Hepatocyte (in vitro differentiated cells): ENCODE measurements at places on chromosomes 3 and 15.

DNA sequence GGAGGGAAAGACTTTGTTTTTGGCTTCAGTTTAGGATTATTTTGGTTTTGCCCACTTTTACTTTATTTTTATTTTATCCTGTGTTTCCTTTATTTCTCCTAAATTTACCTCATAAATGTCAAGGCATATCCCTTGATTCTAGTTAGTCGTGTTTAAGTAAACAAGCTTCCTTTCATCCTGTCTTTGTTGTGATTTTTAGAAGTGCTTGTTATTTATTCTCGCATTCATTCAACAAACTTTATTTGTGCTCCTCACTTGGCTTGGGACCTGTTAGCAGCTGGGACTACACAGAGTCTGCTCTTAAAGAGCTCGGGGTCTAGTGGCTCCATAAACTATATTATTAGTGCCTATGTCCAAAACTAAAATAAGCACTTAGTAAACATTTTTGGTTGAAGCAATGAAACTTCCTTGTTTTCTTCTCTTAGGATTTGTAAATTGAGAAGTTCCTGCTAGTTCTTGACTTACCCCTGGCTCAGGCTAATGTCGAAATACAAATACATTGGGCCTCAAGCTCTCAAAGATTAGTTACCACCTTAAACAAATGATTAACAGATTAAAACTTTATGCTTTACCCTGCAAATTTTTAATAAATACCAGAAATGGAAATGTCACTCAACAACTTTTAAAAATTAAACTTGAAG lies 19.0 kb upstream of the DMXL2 start:
- H3K4me3 ChIP-seq = no peak overlapping the region
- H3K4me1 ChIP-seq = peaks cover 10% of the 10 kb centered on the region
- H3K36me3 ChIP-seq = no peaks in the 10 kb centered on the region

DNA sequence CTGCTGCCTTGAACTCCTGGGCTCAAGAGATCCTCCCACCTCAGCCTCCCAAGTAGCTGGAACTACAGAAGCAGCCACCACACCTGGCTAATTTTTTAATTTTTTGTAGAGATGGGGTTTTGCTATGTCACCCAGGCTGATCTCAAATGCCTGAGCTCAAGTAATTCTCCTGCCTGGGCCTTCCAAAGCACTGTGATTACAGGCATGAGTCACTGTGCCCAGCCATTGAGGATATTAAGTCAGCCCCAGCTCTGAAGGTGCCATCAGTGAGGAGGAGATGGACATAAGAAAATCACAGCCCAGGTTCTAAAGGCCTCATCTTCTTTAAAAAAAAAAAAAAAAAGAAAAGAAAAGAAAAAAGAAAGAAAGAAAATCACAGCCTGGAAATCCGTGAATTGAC lies 26.6 kb upstream of the PSTPIP1 start:
- H3K27me3 ChIP-seq = no peaks in the 10 kb centered on the region
- no peak overlapping the region for H3K27ac ChIP-seq
- H3K36me3 ChIP-seq = no peaks in the 10 kb centered on the region
- no peak for DNase-seq

GRCh38 chr15:57026016-57026592 lies 107.7 kb downstream of the TCF12 start:
- H3K4me3 ChIP-seq = no peak overlapping the region
- no peaks in the 10 kb centered on the region for H3K36me3 ChIP-seq
- peak overlapping the region; percentile 31 for H3K27ac ChIP-seq
- H3K4me1 ChIP-seq = peaks cover 2% of the 10 kb centered on the region

GRCh38 chr3:171160325-171160724 lies 133.8 kb upstream of the SLC2A2 start:
- H3K36me3 ChIP-seq = no peaks in the 10 kb centered on the region
- H3K4me3 ChIP-seq = no peak overlapping the region
- no peaks in the 10 kb centered on the region for H3K27me3 ChIP-seq
- no peak overlapping the region for H3K27ac ChIP-seq
- H3K4me1 ChIP-seq = no peaks in the 10 kb centered on the region

DNA sequence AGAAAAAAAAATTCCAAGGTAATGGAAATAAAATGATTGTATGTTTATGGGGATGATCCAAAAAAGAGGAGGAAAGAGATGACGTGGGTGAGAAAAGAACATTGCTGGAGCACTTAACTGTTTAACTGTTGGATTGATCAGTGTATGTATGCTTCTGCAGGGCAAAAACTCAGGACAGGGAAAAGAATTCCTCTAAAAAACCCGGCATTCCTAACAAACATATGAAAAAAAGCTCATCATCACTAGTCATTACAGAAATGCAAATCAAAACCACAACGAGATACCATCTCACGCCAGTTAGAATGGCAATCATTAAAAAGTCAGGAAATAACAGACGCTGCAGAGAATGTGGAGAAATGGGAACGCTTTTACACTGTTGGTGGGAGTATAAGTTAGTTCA lies 1.6 kb upstream of the PHLDB2 start:
- no peaks in the 10 kb centered on the region for H3K36me3 ChIP-seq
- H3K27me3 ChIP-seq = no peaks in the 10 kb centered on the region
- peaks cover 9% of the 10 kb centered on the region for H3K4me1 ChIP-seq
- DNase-seq = no peak
- H3K27ac ChIP-seq = no peak overlapping the region

DNA sequence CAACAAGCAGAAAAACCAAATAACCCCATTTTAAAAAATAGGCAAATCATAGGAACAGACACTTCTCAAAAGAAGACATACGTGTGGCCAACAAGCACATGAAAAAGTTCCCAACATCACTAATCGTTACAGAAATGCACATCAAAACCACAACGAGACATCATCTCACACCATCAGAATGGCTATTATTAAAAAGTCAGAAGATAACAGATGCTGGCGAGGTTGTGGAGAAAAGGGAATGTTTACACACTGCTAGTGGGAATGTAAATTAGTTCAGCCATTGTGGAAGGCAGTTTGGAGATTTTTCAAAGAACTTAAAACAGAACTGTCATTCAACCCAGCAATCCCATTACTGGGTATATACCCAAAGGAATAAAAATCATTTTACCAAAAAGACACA lies 60.7 kb downstream of the ABI3BP start:
- H3K4me1 ChIP-seq = no peaks in the 10 kb centered on the region
- H3K36me3 ChIP-seq = no peaks in the 10 kb centered on the region
- H3K4me3 ChIP-seq = no peak overlapping the region
- no peaks in the 10 kb centered on the region for H3K27me3 ChIP-seq
- no peak overlapping the region for H3K27ac ChIP-seq
- DNase-seq = no peak
